ENCODE measurements at places on chromosomes 16 and 17.

DNA sequence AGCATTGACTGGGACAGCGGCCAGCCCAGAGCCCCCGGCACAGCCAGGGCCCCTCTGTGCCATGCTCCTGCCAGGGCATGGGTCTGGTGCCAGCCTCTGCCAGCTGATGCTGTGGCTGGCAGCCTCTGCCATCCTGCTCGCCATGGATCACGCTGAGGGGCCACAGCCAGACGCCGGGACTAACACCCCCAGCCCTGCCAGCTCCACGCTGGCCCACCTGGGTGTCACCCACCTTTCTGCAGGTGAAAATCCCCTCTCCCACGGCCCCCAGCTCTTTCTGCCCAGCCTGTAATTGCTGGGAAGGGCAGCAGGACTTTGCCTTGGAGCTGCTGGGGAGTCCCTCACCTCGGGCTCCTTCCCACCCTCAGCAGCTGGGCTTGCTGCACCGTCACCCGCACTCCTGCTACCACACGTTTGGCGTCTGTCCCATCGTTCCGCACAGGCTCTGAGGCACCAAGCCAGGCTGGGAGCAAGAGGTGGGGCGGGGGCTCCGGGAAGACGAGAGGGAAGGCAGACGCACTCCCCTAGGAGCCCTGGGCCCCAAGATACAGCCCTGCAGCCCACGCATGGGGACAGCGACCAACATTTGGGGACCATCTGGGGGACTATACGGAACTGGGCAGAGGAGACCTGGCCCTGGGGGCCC lies 42.0 kb upstream of the ACSF3 start:
- DNase-seq: no peak

- DNase-seq: no peak
Observed at GRCh38 chr17:76598004-76598439, 12.4 kb upstream of the ST6GALNAC2 start.

- DNase-seq: no peak
Observed at GRCh38 chr17:73323409-73324159, 11.8 kb upstream of the CDC42EP4 start.

DNA sequence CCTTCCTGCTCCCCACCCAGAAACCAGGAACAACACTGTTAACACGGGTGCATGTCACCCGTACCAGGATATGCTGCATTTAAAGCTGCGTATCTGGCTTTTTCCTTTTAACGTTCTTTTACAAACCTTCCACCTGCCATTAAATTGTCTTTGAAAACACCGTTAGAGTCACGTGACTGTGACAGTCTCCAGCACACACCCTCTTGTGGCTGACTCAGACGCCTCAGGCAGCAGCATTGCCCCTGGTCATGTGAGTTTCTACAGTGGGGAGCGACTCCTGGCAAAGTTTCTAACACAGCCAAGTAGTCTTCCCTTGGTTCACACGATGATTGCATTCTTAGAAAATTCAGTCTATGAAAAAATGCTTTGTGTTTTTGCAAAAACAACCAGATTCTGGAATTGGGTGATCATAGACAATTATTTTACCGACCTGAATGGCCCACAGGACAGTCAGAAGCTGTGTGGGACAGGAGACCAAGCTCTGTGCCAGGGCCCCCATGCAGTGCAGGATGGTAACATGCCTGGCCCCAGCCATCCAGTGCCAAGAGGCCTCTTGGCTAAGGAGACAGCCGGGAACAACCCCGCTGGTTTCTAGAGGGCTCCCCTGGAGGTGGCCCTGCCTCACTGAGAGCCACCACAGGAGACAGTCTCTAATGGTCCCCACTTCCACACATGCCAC lies 199.1 kb downstream of the KATNIP start:
- DNase-seq: peak; percentile 4

GRCh38 chr17:76394166-76394565 lies 9.8 kb downstream of the SPHK1 start:
- no peak for DNase-seq

GRCh38 chr17:64120159-64120810 lies 9.7 kb downstream of the ERN1 start:
- DNase-seq: no peak

GRCh38 chr16:51922476-51922875 lies 624.5 kb downstream of the TOX3 start:
- no peak for DNase-seq

DNA sequence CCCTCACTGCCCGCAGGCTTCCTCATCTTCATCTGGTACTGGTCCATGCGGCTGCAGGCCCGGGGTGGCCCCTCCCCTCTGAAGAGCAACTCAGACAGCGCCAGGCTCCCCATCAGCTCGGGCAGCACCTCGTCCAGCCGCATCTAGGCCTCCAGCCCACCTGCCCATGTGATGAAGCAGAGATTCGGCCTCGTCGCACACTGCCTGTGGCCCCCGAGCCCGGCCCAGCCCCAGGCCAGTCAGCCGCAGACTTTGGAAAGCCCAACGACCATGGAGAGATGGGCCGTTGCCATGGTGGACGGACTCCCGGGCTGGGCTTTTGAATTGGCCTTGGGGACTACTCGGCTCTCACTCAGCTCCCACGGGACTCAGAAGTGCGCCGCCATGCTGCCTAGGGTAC lies 4.7 kb upstream of the ADGRG3 start:
- no peak for DNase-seq

GRCh38 chr17:34305606-34306005 lies 13.6 kb upstream of the CCL8 start:
- no peak for DNase-seq

DNA sequence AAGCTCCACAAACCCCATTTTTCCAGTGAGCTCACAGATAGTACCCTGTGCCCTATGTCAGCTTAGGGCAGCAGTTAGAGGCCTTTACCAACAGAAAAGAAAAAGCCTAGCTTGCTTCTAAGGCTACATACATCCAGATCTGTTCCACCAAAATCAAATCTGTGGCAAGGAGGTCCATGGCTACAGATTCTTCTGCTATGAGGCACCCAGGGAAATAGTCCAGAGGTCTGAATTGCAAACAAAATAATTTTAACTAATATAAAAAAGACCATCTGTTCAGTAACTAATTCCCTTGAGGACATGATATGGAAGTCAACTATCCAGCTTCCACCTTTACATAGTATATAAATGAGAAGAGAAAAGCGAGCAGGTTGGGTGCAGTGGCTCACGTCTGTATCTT lies 129.3 kb downstream of the PARN start:
- DNase-seq: no peak

- no peak for DNase-seq
Observed at GRCh38 chr17:58275417-58275816, 5.3 kb downstream of the MPO start.

- DNase-seq: no peak
Observed at GRCh38 chr17:44989552-44990138, 21.5 kb upstream of the C1QL1 start.

DNA sequence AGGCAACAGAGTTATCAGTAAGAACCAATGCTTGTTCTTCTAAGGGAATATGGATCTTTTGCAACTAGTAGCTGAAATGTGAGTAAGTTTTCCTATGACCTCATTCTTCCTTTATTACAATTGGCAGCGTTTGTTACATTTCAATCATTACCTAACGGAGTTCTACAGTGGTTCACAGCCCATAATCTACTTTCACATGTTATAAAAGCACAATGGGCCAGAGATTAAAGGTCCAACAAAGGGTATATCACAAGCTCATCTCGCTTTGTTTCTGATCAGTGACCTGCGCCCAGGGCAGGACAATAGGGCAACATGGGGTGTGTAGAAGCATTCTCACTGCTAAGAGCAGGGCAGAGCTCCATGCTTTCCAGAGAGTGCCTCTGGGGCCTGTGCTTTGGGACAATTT lies 279.9 kb upstream of the DYNLRB2 start:
- no peak for DNase-seq

GRCh38 chr16:12021578-12022253 lies 45.2 kb downstream of the SNX29 start:
- no peak for DNase-seq

DNA sequence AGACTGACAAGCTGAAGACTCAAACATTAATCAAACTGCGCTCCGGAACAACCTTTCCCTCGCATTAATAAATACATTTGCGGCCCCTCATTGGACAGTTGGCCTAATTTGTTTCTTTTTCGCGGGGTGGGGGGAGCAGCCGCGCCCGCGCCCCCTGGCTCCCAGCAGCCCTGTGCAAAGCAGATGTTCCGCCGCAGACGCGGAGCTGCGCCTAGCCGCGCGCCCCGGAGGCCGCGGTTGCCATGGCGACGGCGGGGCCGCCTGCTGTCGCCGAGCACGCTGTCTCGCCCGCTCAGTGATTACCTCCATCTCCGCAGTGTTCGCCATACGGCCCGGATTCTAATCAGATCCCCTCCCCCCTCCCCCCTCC lies 25.5 kb downstream of the COPZ2 start:
- DNase-seq: peak; percentile 98

DNA sequence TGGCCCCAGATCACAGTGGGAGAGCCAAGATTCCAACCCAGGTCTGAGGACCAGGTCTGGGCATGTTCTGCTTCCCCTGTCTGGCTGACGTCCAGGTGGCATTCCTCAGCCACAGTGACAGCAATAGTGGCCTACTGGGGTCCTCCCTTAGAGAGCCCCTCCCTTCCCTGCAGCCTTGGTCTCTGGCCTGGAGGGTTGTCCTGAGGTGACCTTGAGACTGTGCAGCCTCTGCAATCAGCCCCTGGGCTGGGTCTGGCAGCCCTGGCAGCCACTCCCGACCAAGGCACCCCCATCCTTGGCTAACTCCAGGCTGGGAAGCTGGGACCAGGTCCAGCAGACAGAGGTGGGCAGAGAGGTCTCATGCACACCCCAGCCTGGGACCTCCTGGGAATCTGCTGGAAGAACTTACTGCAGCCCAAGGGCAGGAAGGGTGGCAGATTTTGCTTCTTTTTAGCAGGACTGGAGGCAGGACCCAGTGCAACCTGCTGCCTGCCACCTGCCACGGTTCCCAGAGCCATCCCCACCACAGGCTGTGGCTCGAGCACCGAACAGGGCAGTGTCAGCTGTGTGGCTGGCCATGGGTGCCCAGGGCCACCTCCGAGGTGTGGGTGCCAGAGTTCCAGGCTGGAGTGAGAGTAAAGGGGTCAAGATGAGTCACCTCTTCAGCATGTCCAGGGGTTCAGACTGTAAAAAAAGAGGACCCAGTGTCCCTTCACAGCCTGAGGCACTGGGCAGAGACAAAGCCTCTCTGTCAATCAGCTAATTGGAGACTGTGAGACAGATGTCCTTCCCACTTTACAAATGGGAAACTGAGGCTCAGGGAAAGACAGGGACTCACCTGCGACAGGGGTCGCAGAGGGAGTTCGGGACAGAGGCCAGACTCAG lies 12.6 kb downstream of the GRB7 start:
- DNase-seq: no peak

GRCh38 chr17:77898521-77899434 lies 59.7 kb upstream of the TNRC6C start:
- no peak for DNase-seq

DNA sequence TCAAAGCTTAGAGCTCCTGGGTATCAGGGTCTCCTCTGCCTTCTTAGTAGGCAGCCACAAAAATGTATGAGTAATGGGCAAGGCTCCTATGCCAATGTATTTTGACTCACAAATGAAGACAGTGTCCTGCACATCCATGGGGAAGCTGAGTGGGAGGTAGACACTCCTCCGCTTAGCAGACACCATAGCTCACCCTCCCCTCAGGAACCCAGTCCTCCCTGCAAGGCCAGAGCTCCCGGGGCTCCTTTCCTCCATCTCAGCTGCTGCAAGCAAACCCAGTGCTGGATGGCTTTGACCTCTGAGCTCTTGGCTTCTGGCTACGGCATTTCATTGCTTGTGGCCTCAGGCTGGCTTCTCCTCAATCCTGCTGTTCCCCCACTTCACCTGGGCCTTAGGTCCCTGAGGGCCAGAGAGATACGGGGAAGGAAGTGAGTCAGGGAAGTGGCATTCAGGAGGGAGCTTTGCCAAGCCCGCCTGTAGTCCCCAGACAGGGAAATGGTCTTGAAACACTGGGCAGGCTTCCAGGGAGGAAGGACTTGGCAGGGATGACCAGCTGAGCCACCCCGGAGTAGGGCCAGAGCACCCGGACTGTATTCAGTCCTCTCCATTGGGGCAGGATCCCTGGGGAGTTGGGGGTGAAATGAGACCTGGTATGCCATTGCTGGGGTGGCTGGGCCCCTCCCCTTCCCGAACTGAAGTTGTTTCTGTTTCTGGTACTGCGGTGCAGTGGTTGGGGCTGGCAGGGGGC lies 4.5 kb downstream of the ABCC3 start:
- DNase-seq: no peak

GRCh38 chr17:16013943-16014407 lies 14.4 kb downstream of the TTC19 start:
- peak; percentile 8 for DNase-seq

DNA sequence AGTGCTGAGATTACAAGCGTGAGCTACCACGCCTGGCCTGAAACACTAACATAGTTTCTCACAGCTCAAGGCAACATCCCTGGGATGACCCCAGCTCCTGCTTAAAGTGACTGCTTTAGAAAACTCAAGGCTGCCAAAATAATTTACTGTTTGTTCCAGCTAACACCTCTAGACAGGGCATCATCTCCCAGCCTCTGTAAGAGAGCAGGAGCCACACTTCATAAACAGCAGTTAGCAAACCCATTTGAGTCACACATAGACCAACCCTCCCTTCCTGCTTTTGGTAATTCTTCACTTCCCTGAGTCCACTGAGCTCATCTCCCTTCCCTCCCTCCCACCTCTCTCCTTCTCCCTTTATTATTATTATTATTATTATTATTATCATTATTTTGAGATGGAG lies 201.3 kb downstream of the XYLT1 start:
- DNase-seq: no peak

DNA sequence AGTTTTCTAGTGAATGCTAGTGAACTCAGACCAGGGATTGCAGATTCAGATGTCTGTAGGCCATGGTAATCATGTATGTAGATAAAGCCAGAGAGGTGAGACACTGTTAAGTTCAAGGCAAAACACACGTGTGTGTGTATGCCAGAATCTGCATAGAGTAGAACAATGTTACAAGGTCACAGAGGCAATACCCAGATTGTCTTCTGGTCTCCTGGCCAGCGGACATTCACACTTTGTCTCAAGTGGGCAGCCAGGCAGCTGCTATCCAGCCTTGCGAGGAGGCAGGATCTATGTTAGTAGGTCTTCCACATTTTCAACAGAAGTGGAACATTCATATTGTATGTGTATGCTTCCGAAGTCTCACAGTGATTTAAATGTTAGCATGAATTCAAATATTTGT lies 244.4 kb downstream of the FTO start:
- no peak for DNase-seq

DNA sequence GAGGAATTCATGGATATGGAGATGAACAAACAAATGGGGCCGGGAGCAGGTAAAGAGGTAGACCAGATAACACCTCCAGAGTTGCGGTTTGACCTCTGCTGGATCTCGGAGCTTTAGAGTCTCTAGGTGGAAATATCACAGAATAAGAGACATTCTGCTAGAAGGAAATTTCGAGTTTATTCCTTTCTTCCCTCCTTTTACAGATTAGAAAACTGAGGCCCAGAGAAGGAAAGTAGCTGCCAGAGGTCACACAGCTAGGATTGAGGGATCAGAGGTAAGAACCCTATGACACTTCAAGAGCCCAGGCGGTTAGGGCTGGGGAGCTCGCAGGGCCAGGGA lies 7.7 kb upstream of the COL1A1 start:
- DNase-seq: no peak

DNA sequence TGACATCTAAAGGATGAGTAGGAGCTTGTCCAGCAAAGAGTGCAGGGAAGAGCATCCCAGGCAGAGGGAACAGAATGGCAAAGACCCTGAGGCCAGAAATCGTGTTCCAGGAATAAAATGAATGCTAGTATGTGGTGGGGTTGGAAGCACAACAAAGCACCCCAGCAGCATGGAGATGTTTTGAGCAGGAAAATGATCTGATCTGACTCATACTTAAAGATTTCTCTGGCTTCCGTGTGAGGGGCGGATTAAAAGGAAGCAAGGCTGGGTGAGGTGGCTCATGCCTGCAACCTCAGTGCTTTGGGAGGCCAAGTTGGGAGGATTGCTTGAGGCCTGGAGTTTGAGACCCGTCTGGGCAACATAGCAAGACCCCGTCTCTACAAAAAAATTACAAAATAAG lies 2.3 kb downstream of the SLC5A11 start:
- DNase-seq: no peak

Data from NCI-H2227 treated with DMSO at 0.1 percent for 48 hours (cell line).